ENCODE measurements at places on chromosomes 2 and 18.

GRCh38 chr2:164485541-164485940 lies 135.7 kb downstream of the GRB14 start:
- DNase-seq = peak; percentile 30

DNA sequence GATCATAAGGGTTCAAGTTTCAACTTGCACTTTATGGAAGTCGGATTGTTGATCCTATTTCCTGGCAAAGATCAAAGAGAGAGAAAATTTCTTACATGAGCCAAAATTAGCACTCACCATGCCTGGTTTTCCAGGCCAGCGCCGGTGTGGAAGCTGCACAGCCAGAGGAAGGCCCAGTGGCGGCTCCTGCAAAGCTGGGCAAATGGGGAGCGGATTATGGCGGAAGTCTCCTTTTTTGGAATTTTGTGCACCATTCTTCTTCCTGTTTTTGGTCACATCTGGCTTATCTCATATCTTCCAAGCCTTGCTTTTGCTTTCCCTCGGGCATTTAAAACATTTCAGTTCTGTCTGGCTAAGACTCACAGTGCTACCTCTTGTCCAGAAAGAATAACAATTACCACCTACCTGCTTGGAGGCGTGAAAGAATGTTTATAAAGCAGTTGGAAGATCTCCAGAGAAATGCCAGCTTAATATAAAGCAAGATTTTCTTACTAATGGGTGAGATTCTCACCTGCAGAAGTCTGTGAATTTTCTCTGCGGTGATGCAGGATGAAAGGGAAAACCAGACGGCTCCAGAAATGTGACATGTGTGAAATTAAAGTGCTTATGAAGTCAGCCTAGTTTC lies 94.3 kb downstream of the ASAP2 start:
- no peak for DNase-seq

- DNase-seq = no peak
Measured at GRCh38 chr2:61218817-61219170, 56.8 kb downstream of the C2orf74 start.

GRCh38 chr2:173922760-173923159 lies 42.4 kb downstream of the SP3 start:
- peak; percentile 13 for DNase-seq

- no peak for DNase-seq
Measured at GRCh38 chr2:114857196-114857595, 414.8 kb downstream of the DPP10 start.

DNA sequence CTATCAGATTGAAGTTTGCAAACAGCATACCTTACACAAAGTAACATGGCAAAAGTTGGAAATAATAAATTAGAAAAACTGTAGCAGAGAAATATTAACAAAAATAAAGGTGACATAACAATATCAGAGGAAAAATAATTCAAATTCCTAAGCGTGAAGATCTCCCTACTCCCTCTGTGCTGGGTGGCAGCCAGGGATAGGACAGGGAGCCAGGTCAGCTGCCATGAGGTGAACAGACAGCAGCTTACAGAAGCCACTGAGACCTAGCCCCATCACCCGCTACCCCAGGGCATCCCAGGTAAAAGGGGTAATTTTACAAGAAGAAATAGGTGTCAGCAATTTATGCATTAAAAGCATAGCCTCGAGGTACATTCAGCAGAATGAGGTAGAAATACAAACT lies 423.8 kb upstream of the HS6ST1 start:
- no peak for DNase-seq

DNA sequence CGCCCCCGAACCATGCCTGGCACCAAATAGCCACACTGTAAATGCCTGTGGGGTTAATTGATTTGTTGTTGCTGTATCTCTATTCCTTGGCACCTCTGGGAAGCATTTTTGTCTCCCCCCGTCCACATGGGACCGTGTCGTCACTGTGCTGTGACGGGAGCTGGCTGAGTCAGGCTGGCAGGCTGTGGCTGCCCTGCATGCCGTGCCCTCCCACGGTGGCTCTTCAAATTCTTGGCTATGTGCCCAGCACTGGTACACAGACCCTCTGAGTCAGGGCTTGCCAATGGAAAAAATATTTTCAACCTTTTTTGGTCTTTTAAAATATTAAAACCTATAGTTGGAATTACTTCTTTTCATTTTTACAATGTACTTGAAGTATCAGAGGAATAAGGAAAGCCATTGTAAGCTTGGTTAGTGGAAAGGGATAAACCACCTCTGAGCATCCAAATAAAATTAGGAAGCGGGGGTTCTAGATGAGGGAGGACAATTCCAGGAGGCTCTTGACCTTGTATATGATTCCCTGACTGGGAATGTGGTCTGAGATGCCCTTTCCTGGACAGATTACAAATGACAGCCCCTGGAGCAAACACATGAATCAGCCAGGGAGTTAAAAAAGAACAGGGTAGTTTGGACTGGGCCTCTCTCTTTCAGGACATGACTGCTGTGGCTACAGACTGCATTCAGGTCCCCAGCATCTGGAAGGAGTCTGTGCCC lies 59.4 kb downstream of the DGKD start:
- peak; percentile 82 for DNase-seq

GRCh38 chr2:156476850-156477206 lies 40.6 kb downstream of the GPD2 start:
- DNase-seq = peak; percentile 83

DNA sequence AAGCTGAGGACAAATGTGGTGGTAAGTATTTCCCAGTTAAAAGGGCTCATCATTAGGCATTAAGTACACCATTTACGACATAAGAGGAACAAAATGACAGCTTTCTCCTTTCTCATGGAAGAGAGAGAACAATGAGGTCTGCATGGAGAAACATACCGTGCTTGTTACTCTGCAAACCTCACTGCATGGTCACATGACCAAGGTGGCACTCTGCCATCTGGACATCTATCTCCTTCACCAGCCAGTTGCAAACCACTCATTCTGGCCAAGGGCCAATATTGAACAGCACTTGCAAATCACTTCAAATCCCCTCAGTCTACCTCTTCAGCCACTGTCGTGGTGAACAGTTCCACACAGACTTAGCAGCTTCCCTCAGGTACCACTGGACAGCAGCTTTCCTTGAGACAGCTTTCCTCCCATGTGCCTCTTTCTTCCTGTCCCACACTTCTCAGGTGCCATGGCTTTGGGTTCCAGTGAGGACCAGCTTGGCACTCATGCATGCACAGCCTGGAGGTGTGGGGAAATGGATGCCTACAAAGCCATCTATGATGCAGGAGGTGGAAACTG lies 29.5 kb upstream of the DPP4 start:
- peak; percentile 41 for DNase-seq

DNA sequence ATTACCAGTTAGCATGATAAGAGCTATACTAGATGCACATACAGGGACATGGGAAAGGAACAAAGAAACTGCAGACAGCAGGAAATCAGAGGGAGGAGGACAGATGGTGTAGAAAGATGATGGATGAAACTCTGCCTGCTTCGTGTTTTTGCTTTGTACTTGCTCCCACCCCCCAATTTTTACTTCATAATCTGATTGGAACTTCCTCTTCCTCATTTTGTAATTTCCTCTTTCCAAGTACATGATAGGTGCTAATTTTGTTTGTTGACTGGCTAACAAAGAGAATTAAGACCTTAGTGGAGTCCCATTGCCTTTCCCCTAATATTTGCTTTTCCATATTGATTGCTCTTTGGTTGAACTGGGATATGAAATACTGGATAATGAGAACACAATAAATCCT lies 76.0 kb upstream of the PELI1 start:
- DNase-seq = no peak

DNA sequence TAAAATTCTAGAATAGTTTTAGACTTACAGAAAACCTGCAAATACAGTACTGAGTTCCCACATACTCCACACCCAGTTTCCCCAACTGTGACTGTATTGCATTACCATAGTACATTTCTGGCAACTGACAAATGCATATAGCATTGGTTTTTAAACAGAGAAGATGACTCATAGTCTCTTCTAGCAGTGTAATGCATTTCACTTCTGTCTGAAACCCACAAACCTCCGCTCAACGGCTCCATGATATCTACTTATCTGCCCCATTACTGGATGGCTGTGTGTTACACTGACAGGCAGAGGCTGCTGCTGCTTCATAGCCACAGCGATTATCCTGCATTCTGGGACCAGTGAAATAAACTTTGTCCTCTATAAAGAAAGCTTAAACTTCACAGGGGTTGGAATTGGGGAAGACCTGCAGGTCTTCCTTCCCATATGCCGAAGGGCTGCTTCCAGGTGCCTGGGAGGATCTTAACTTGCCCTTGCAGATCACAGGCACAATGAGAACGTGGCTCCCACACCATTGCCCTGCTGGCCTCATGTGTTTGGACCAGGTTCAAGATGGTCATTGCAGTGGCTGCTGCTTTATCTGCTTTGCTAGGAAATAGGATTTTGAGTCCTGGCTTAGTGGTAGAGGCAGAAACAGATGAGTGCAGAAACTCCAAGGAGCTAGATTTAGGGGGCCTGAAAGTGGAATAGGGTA lies 742.6 kb upstream of the HS6ST1 start:
- peak; percentile 86 for DNase-seq

GRCh38 chr2:218169757-218170546 lies 3.2 kb upstream of the CXCR1 start:
- no peak for DNase-seq

- no peak for DNase-seq
Measured at GRCh38 chr18:58452454-58453166, 176.3 kb downstream of the ALPK2 start.

DNA sequence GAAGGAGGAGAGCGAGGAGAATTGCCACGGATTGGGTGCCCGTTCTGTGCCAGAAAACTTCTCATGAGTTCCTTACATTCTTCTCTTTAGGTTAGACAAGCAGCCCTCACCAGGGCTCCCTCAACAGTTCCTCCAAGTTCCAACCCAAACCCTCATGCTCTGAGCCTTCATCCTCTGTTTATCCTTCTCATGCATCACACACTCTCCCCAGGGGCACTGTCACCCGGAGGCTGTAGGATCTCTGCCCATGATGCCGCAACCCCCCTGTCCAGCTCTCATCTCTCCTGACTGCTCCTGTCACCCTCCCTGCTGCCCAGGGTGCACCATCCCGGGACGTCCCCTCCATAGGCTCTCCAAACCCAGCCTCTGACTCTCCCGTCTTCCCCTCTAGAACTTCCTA lies 99.4 kb upstream of the MYCN start:
- no peak for DNase-seq

DNA sequence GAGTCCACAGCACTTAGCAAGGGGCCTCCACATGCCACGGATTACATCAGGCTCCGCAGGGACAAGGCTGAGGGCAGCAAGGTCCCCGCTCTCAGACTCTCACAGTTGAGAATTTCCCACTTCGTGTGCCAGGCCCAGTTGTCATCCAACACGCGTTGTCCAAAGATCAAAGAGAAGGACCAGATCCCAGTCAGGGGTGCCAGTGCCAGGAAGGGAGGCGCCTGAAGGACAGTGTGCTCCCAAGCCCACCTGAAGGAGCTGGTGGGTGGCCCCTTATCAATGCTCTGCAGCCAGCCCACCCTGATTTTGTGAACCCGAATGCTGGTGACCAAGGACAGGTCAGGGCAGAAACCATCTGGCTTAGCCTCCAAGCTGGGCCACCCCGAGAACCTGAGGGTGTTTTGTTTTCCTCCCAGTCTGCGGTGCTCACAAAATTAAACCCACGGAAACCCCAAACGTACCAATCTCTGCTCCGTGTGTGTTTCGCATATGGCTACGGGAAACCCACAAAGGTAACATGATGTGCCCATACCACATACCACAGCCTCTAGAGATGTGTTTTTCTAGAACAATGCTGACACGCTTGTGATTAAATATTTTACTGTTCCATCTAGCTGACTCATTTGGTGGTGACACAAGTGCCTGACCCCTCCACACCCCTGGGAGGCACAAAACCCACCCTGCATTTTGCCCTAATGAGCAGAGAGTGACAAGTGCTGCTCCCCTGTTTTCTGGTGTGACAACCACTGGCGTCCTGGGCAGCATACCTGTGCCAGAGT lies 24.5 kb downstream of the CRACDL start:
- peak; percentile 68 for DNase-seq

GRCh38 chr2:237693291-237693994 lies 66.1 kb downstream of the LRRFIP1 start:
- peak; percentile 47 for DNase-seq

- DNase-seq = no peak
Measured at GRCh38 chr2:173896755-173897154, 68.4 kb downstream of the SP3 start.

GRCh38 chr2:112000399-112001135 lies 54.5 kb upstream of the TMEM87B start:
- no peak for DNase-seq

DNA sequence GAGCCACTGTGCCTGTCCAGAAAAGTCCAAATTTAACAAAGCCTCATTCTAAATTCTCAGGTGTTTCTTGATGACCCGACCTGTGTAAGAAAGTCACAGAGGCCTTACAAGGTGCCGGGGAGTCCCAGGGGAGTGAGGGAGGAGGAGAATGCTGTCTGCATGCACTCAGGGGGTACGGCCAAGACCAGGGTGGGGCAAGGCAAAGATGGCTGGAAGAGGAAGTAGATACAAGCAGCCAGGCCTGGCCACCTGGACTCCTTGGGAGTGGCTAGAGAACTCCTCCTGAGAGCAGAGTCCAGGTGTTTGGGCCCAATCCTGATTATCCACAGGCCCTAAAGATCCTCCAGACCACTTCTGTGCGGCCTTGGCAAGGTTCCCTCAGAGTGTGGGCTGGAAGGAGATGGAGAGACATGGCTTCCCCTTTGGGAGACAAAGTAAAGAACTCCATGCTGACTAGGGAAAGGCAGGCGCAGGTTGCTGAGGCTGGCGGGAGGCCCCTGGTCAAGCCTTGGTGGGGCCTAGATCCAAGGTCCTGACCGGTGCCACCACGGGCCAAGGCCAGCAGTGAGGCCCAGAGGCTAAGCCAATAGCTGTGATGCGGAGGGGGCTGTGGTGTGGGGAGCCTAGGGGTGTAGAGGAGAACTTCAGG lies 74.7 kb downstream of the COPS8 start:
- no peak for DNase-seq

GRCh38 chr2:16680304-16680703 lies 14.7 kb upstream of the CYRIA start:
- DNase-seq = no peak

- DNase-seq = peak; percentile 63
Measured at GRCh38 chr2:190678444-190679162, 29.7 kb downstream of the NAB1 start.

DNA sequence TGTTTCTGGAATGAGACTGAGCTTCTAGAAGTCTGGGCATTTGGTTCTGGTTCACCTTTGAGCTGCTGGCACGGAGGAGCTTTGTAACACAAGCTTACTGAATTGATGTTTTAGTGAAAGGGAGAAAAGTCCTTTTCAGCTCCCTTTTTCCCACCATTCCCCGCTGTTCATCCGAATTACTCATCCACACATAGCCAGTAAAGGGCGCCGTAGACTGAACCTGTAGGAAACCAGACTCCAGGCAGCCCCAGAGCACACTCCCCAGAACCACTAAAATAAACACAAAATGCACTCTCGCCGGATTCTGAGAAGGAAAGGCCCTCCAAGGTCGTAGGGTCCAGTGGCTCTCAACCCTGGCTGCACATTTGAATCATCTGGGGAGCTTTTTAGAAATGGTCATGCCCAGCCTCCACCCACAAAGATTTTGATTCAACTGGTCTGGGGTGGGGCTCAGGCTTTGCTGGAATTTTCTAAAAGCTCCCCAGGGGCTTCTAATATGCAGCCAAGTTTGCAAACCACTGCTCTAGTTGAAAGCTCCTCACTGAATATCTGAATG lies 29.6 kb downstream of the TCF7L1 start:
- peak; percentile 50 for DNase-seq

Measured in cardiac fibroblast (primary cell).